ENCODE measurements at places on chromosomes 6 and 20. TPM values are rescaled to one million over a fixed set of nuclear protein-coding genes. Genes with fewer than 3 reads are reported as not detected.

Gene LY6G6D
- polyA plus RNA-seq: not detected

Gene EPHA7
- polyA plus RNA-seq: 0.29 TPM

Gene OR2B6
- polyA plus RNA-seq: 0.18 TPM

Gene NOL4L
- polyA plus RNA-seq: 11.8 TPM

Gene CNKSR3
- polyA plus RNA-seq: 3.5 TPM

Gene FAM83B
- polyA plus RNA-seq: not detected

Gene HEY2
- polyA plus RNA-seq: not detected

Gene AMD1
- 89.2 TPM for polyA plus RNA-seq

Gene BTNL2
- not detected for polyA plus RNA-seq

Gene ZGPAT
- polyA plus RNA-seq: 23.9 TPM

Gene TLDC2
- polyA plus RNA-seq: 0.04 TPM

Gene WFDC12
- polyA plus RNA-seq: not detected

GRCh38 chr6:138609801-138610430, 110.6 kb upstream of the NHSL1 start:
- no peak for DNase-seq

DNA sequence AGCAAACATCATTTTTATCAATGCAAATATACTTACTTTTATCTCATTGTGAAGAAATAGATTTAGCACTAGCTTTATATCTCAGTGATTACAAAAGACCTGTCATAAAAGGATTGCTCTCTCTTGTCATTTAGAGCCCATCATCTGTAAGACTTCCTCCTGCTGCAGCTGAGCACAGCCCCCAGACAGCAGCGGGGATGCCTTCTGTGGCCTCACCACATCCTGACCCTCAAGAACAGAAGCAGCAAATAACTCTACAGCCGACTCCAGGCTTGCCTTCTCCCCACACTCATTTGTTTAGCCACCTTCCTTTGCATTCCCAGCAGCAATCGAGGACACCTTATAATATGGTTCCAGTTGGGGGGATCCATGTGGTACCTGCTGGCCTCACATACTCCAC, 127.0 kb upstream of the EDN1 start:
- DNase-seq: no peak

DNA sequence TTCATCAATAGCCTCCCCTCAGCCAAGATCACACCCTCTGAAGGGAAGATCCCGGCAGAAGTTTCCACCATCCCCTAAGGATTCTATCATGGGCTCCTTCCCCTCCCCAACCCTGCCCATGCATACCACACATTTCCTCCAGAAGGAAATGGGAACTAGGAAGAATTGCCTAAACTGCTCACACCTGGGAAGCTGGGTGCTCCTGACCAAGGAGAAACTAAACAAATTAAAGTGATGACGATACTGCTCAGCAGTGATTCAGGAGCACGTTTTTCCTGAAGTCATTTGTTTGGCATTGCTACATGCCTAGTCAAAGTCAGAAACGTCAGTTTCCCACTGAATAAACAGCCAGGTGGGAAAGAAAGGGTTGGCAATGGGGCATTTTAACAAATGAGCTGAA, 136.1 kb upstream of the CDYL start:
- no peak for DNase-seq

- no peak for DNase-seq
Observed at GRCh38 chr20:62232194-62232593, 6.1 kb upstream of the OSBPL2 start.

GRCh38 chr6:70151616-70152015, 151.3 kb downstream of the COL9A1 start:
- DNase-seq: no peak

DNA sequence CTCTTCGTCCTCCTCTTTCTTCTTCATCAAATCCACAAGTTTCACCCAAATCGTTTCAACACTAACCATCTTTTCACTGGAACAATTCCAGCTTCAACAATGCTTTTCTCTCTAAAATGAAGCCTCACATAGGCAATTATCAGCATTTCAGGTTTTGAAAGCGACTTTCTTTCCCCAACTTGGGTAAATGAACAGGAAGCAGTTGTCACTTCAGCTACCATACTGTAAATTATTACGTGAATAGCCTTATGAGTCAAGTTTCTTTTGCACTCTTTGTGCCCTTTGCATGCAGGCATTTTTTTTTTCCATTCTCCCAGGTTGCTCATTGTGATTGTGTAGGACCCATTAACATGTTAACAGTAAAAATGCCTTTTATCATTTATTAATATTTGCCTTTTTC, 121.7 kb upstream of the BTBD3 start:
- DNase-seq: no peak

GRCh38 chr6:132780770-132781371, 17.6 kb downstream of the SLC18B1 start:
- DNase-seq: no peak

GRCh38 chr6:155223646-155224451, 40.0 kb upstream of the CLDN20 start:
- peak; percentile 60 for DNase-seq

DNA sequence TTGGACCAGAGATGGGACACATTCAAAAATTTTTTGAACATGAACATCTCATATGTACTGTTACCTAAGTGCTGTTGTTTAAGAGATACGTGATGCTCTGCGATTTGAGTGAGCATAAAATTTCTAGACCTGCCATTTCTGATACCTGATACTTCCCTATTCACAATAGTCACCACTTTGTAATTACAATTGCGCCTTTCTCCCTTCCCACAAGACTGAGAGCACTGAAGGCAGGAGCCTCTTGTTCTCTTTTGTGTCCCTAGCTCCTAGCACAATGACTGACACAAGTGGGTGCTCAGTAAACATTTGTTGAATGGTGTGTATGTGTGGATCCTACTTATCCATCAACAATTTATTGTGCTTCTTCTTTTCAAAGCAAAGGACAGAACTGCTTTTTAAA, 92.8 kb upstream of the TMEM30A start:
- DNase-seq: no peak

DNA sequence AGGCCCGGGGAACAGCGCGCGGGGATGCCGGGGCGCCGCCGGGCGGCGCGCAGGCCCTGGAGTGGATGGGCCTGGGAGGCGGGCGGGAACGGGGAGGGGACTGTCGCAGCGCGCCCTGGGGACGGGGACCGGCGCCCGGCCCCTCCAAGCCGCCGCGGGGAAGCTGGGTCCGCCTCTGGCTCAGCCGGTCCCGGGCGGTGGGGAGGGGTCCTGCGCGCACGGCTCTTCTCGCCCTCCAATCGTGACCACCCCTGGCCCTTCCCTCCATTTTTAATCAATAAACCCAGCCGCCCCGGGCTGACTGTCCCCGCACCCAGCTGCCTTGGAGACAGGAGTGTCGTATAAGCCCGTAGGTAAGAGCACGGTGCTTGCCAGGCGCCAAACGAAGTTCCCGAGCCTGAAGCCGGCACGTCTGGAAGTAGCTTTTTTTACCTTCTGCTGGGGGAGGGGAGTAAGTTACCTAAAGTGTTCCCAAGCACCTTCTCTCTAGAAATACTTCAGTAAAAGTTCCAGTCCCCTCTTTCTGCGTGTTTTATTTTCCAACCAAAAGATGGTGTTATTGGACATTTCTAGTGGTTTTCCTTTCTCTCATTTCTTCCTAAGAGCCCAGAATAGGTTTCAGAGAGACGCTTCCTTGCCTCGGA, 780 bp upstream of the TAF4 start:
- peak; percentile 61 for DNase-seq

- DNase-seq: no peak
Observed at GRCh38 chr20:32339116-32339515, 19.0 kb upstream of the ASXL1 start.

GRCh38 chr6:38867726-38868125, 152.6 kb downstream of the DNAH8 start:
- no peak for DNase-seq

- no peak for DNase-seq
Observed at GRCh38 chr20:32386091-32386490, 28.0 kb downstream of the ASXL1 start.

DNA sequence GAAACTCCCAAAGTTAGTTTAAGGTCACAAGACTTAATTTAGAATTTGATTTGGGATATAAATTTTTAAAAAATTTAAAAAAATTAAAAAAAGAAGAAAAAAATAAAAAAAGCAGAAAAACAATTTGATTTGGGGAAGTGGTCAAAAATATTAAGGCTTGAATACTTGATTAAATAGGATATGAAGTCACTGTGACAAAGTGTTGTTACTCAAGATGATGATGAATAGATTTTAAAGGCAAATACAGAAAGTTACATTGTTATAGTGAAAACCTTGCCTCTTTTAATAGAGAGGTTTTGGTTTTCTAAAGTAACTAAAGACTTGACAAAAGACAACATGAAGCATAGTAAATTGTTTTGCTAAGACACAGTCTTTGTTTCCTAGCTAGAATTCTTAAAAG, 7.2 kb downstream of the CST9 start:
- DNase-seq: no peak

- no peak for DNase-seq
Observed at GRCh38 chr6:11174242-11174611, 58.2 kb downstream of the NEDD9 start.

- no peak for DNase-seq
Observed at GRCh38 chr6:29791162-29791561, 36.5 kb upstream of the HLA-G start.

DNA sequence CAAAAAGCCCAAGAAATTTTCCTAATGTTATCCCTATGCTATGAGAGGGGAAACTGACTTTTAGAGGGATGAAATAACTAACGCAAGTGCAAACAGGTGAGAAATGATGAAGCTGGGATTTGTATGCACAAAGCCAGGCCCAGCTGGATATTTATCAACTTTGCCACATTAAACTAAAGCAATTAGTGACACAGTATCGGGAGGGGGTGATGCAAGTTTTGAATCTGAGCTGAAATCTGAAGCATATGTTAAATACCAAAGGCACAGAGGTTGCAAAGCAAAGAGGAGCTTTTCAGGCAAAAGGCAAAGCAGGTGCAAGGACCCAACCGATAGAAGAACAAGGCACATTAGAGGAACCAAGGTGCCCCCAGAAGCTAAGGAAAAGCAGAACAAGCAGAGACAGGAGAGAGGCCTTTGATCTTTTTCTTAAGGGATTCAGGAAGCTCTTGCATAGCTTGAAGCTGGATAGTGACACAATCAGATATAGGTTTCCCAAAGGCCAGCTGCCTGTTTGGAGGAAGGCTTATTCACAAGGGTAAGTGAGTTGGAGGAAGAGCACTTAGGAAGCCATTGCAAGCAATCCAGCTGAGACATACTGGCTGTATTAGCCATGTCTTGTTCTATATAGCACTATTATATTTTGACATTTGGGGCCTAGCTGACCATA, 207.5 kb downstream of the HIVEP2 start:
- DNase-seq: no peak

- peak; percentile 21 for DNase-seq
Observed at GRCh38 chr20:34312024-34312460, 8.9 kb upstream of the AHCY start.

- DNase-seq: no peak
Observed at GRCh38 chr6:35209081-35209480, 4.7 kb upstream of the SCUBE3 start.

GRCh38 chr6:151293688-151294016, 53.9 kb downstream of the AKAP12 start:
- DNase-seq: no peak

- no peak for DNase-seq
Observed at GRCh38 chr6:1215884-1216487, 95.9 kb upstream of the FOXQ1 start.

GRCh38 chr6:33722103-33722623, 10.7 kb upstream of the UQCC2 start:
- DNase-seq: no peak

DNA sequence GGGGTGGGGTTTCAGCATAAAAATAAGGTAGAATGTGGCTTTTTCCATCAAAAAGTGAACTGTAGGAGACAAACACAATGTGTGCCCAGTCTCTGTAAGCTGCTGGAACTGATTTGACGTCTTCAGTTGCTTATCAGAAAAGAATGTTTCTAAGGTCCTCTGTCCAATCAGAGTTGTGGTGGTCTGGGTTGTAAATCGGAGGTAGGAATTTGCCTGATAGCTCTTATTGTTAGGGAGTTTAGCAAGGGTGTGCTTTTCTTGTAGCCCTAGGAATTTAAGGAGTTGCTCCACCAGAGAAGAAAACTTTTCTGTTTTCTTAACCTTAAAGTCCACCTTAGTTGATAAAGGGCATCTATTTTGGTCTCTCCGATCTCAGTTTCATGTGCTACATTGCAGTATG, 10.4 kb upstream of the SSTR4 start:
- no peak for DNase-seq

- no peak for DNase-seq
Observed at GRCh38 chr20:18839507-18840247, 26.1 kb downstream of the SCP2D1 start.

DNA sequence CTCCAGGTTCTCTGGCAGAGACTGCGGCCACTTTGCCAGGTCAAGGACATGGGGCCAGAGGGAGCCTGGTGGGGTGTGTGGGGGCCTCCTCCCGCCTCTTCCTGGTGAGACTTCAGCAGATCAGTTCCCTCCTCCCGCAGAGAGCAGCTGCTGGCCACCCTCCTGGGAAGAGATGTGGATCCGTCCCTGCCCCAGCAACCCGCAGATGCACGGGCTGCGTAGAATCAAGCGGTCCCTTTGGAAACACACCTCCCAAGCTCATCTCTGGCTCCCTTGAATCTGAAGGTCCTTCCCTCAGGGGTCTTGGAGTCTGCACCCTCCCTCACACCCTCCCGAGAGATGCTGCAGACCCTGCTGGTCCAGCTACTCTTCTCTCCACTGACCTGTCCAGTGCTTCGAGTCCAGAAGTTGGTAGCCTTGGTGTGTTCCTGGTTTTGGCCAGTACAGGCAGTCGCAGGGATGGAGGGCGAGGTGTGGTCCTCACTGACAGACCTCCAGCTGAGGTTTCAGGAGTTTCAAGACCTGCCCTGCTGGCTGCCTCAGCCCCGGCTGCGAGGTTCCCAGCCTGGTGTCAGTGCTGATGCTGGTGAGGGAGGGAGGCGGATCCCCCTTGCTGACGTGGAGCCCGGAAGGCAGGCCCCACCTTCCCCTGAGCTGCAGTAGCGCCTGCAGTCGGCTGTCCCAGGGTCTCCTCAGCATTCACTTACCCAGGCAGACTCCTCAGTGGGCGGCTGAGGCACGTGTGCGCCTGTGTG, at the start of gene NPBWR2:
NPBWR2 (minus strand) TSS at position 585 of the 755 bp plus-strand sequence. CDS start 734 bp downstream, outside the sequence.
- DNase-seq: no peak

Measured in A549 (cell line).